ENCODE measurements at places on chromosomes 5 and 9. TPM values are rescaled to one million over a fixed set of nuclear protein-coding genes. Genes with fewer than 3 reads are reported as not detected.

DNA sequence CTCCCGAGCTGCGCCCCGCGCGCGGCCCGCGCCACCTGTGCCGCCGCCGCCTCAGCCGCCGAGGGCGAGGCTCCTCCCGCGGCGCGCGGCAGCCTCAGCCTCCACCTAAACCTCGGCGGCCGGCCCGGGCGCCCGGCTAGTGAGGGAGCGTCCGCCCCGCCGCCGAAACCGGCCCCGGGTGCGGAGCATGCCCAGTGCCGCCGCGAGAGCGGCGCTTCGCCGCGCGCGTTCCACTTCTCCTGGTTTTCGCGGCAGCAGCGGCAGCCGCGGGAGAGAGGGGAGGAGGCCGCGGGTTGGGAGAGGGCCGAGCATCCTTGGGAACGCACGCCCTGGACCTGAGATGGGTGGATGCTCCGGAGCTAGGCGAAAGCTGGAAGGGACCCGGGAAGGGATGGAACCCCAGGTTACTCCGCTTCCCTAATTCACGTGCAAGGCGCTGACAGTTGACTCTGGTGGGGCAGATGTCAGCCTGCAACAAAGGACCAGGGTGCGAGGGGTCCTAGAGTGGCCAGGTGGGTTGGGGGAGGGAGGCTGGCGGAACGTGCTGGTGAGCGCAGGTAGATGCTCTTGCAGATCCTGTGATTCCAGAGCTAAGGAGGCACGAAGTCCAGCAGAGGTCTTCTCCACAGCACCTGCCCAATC, at the start of gene CTNND2:
CTNND2 (minus strand) TSS at position 182 of the 642 bp plus-strand sequence. CDS start 593 bp downstream, outside the sequence.
- H3K27me3 ChIP-seq: peaks cover 12% of the 10 kb centered on the region
- H3K27ac ChIP-seq: no peak within 1 kb of the TSS
- H3K4me1 ChIP-seq: no peaks in the 10 kb centered on the region

- no peaks in the 10 kb centered on the region for H3K4me1 ChIP-seq
- no peaks in the 10 kb centered on the region for H3K36me3 ChIP-seq
- no peaks in the 10 kb centered on the region for H3K27me3 ChIP-seq
- no peak overlapping the region for H3K4me3 ChIP-seq
- H3K27ac ChIP-seq: no peak overlapping the region
Measured at GRCh38 chr5:11047030-11047429, 286.0 kb upstream of the DAP start.

GRCh38 chr9:128595471-128595870, 43.1 kb downstream of the SPTAN1 start:
- no peak for DNase-seq
- no peaks in the 10 kb centered on the region for H3K36me3 ChIP-seq
- no peak overlapping the region for H3K4me3 ChIP-seq
- H3K27me3 ChIP-seq: no peaks in the 10 kb centered on the region
- H3K4me1 ChIP-seq: no peaks in the 10 kb centered on the region

GRCh38 chr9:133762488-133763271, 24.5 kb upstream of the SARDH start:
- H3K27ac ChIP-seq: no peak overlapping the region
- peaks cover 14% of the 10 kb centered on the region for H3K4me1 ChIP-seq
- no peak overlapping the region for H3K4me3 ChIP-seq
- no peak for DNase-seq

AHRR gene
- total RNA-seq: 0.84 TPM

SLC25A2 gene
- not detected for total RNA-seq

ADRA1B gene
- 2.3 TPM for total RNA-seq

Measured in adrenal gland (tissue), 19 donors.